HS-5 (cell line): ENCODE measurements at places on chromosomes 4 and X.

DNA sequence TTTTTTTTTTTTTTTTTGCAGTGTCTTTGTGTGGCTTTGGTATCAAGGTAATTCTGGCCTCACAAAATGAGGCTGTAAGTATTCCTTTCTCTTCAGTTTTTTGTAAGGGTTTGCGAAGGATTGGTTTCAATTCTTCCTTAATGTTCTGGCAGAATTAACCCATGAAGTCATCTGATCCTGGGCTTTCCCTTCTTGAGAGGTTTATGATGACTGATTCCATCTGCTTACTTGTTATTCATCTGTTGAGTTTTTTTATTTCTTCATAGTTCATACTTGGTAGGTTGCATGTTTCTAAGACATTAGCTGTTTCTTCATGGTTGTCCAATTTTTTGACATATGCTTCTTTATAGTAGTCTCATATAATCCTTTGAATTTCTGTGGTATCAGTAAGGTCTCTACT is 181.4 kb upstream of the PDE5A start:
- no peak for DNase-seq

GRCh38 chr4:28444886-28445496 is 1584.3 kb downstream of the STIM2 start:
- peak; percentile 25 for DNase-seq

DNA sequence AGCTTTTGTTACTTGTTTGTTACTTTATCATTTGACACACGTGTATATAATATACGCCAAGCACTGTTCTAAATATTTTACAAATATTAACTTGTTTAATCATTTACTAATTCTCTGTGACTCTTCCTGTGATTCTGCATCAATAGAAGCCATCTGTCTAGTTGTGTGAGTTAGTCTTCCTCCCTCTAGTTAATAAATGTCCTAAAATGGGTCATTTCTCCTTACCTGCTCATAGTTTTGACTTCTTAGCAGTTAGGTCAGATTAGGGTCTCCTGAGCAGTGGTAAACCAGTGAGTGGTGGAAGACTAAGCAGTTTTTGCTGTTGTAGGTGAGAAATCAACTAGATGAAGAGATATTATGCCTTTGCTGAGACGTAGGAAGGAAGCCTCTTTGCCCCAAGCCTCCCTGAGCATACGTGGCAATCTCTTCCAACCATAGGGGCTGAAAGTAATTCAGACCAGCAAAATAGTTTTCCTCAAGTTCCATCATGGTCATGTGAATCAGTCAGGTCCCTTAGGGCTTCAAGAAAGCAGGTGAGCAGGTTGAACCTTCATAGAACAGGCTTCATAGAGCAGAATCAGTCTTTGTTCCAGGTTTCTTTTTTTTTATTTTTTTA is 38.7 kb upstream of the THOC2 start:
- no peak for DNase-seq

- DNase-seq, result no peak
Observed at GRCh38 chr4:112515198-112516065, 548 bp downstream of the NEUROG2 start.

- no peak for DNase-seq
Observed at GRCh38 chr4:54497947-54498346, 159.8 kb upstream of the KIT start.

- DNase-seq, result peak; percentile 62
Observed at GRCh38 chrX:149495573-149496071, 9.5 kb downstream of the IDS start.

DNA sequence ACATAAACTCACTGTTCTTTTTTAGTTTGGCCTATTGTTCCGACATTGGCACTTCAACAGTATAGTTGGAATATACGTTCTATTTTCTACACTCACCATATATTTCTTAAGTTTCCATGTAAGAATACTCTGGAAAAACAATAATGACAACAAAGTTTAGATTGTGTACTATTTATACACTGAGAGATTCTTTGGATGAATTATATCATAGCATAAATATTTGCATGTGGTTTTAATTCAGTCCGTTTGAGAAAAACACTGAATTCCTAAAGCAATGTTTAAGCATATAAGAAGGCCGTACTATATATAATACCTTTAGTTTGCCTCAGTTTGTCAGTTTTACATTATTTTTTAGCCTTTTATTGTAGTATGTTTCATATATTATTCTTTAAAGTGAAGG is 82.4 kb downstream of the RAP1GDS1 start:
- no peak for DNase-seq

GRCh38 chrX:23901060-23901459 is 6.7 kb downstream of the APOO start:
- DNase-seq, result peak; percentile 63

DNA sequence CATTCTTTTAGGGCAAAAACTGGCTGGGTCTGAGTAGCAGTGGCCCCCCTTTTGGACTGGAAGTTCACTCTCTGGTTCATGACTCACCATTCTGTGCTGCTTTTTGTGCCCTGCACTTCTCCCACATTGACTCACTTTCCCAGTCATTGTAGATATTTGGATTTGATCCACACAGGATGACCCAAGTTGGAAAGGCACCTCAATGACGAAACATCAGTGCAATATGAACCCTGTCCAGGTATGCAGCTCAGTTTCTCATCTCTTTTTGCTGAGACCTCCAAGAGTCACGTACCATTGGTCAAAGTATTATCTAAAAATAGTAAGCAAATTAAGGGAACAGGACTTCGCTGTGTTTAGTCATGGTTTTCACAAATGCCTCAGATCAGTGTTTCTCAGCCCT is 92.7 kb downstream of the CBLL2 start:
- peak; percentile 66 for DNase-seq

DNA sequence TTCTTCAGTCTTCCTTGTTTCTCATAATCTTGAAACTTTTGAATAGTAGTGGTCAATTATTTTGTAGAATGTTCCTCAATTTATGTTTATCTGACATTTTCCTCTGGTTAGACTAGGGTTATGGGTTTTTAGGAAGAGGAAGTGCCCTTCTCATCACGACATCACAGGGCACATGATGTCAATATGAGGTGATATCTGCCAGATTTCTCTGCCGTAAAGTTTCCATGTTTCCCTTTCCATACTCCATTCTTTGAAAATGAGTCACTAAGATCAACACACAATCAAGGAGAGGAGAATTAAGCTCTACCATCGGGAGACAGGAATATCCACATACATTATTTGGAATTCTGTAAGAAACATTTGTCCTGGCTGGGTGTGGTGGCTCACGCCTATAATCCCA is 28.4 kb downstream of the RP2 start:
- peak; percentile 33 for DNase-seq

- DNase-seq, result no peak
Observed at GRCh38 chrX:117936118-117936517, 180.5 kb downstream of the KLHL13 start.

DNA sequence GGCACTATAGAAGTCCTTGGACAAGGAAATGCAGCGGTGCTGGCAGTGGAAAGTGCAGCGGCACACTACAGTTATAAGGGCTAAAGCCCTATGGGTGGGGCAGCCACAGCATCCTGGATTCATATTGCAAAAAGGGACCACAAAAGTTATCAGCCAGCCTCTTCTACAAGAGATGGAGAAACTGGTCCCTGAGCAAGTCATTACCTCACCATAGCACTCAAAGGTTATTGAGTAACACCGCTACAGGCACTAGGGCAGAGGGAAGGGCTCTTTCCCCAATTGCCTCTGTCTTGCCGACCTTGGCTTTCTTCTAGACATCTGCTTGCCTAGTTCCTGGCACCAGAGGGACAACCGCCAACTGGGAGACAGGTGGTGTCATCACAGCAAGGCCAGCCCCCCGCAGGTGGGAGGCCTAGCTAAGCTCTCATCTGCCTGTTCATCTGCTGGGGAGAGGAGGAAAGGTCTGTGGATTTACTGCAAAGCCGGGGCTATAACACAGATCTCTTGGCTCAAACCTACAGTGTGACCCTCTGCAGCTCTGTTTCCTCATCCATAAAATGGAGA is 600.0 kb downstream of the BCOR start:
- no peak for DNase-seq

GRCh38 chrX:137746289-137746688 is 180.4 kb downstream of the ZIC3 start:
- DNase-seq, result no peak

DNA sequence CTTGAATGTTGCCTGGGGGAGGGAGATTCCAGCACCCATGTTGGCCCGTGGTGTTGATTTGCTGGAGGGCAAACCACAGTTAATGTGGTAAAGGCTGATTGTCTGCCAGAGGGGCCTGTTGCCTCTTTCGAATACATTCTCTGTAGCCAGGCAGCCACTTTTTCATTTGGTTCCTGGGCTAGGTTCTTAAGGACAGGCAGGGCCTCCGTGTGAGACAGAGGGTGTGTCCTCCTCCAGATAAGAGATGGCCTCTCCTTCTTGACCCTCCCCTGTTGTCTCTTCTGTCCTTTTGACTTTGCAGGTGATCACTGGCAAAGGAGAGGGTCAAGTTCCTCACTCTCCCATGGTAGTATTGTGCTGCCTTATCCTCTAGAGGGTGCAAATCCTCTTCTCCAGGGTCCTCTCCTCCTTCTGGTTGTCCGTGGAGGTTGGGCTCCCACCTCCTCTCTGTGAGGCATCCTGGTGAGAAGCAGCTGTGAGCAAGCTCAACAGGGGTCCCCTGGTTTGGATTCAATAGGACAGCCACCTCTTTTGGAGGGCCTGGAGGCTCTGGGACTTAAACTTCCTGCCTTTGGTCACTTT is 44.9 kb downstream of the ZNF182 start:
- DNase-seq, result no peak

- no peak for DNase-seq
Observed at GRCh38 chr4:153260553-153261300, 56.5 kb downstream of the TRIM2 start.

GRCh38 chr4:187491286-187491685 is 504.3 kb upstream of the ZFP42 start:
- no peak for DNase-seq

DNA sequence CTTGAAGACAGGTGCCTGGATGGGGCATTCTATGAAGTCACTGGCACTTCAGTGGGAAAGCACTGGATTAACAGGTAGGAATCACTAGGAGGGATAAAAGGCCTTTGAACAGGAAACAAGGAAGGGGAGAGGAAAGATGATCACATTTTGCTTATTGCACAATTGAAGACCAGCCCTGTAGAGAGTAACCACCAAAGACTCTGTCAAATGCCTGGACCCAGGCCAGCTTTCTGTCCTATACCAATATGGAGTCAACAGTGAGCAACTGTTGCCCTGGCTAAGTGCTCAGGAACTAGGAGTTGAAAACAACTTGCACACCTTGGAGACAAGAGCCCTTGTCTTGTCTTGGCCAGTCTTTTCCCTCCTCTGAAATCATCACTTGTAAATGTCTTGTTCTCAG is 14.1 kb upstream of the RTL3 start:
- no peak for DNase-seq

DNA sequence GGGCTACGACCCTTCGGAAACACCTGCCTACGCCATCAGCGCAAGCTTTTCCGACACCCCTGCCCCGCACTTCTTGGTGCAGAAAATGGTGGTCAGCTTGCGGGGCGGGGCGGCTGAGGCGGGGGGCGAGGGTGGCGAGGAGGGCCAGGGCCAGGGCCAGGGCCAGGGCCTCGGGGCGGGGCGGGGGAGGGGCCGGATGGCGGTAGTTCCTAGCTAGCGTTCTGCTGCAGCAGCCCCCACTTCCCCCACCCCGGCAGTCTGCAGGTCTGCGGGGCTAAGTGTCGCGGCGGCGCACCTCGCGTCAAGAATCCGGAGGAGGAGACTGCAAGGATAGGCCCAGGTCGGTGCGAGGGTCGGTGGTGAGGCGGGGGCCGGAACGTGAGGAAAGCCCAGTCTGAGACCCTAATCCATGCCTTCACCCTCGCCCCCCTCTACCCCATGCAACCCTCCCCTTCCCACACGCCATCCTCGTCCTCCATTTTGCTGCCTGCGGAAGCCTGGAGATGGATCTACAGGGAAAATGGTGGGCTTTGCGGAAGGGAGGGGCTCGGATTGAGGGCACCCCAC is 600 bp downstream of the BEX4 start:
- DNase-seq, result no peak

- DNase-seq, result no peak
Observed at GRCh38 chr4:108303488-108304177, 134.9 kb upstream of the LEF1 start.

- DNase-seq, result no peak
Observed at GRCh38 chrX:128436397-128437103, 384.3 kb upstream of the ACTRT1 start.

- no peak for DNase-seq
Observed at GRCh38 chr4:173802662-173803022, 272.6 kb upstream of the HAND2 start.

DNA sequence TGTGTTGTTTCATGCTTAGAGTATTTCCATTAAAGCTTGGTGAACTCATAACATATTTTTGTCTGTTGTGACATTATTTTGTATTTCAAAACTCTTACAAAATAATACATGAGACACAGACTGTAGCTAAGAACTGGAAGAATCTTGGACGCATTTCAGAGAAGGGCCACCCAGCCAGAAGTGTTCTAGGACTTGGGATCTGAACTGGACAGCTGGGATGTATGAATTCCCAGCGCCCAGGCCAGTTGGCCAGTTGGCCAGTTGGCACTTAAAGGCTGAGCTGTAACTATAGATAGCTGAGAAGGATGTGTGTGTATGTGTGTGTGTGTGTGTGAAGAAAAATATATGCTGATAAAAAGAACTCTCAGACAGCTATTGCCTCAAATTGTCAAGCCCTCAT is 193.4 kb upstream of the GPR101 start:
- no peak for DNase-seq

DNA sequence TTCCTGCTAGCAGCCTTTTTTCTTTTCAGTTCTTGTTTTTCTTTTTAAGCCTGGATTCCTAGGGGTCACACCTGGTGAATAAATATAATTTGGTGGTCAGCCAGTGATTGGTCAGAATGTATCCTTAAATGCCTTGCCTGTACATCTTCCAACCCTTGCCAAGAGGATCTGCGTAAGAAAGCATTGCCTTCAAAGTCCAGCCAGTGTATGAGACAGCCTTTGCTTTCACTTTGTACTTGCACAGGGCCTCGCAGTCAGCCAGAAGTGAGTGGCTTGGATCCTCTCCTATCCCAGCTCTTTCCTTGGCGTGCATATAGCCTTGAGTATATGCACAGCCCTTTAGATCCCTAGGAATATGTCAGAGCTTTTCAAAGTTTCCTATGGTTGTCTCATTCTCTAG is 22.2 kb downstream of the KANTR start:
- DNase-seq, result no peak

- no peak for DNase-seq
Observed at GRCh38 chrX:86066998-86067397, 19.6 kb upstream of the CHM start.

GRCh38 chr4:15659768-15660570 is 4.8 kb upstream of the FBXL5 start:
- DNase-seq, result no peak

DNA sequence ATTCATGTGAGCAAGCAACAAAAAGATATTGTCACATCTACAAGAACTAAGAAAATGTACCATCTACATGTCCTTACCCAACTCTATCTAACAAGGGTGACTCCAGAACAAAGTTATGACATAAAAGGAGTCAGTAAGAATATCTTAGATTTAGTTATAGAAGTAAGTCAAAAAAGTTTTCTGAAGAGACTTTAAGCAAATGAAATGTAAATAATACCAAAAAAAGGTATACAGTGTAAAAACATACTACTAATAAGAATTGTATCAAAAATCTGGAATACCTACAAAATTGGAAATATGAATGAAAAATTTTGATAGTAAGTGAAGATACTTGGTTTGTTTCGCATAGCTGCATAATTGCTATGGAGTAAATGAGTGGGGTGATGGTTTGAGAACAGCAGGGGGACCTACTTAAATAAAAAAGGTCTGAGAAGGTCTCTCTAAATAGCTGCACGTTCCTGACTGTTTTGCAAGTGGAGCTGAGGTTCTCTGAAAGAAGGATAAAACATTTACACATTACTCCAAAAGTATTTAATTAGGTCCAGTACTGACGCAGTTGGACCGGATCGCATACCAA is 51.0 kb upstream of the ENPP6 start:
- DNase-seq, result no peak
